ENCODE measurements at places on chromosomes 7 and 10.

GRCh38 chr7:16590424-16590823 lies 55.1 kb downstream of the ANKMY2 start:
- no peak for DNase-seq

GRCh38 chr7:34156336-34156735 lies 251.0 kb downstream of the BMPER start:
- no peak for DNase-seq

DNA sequence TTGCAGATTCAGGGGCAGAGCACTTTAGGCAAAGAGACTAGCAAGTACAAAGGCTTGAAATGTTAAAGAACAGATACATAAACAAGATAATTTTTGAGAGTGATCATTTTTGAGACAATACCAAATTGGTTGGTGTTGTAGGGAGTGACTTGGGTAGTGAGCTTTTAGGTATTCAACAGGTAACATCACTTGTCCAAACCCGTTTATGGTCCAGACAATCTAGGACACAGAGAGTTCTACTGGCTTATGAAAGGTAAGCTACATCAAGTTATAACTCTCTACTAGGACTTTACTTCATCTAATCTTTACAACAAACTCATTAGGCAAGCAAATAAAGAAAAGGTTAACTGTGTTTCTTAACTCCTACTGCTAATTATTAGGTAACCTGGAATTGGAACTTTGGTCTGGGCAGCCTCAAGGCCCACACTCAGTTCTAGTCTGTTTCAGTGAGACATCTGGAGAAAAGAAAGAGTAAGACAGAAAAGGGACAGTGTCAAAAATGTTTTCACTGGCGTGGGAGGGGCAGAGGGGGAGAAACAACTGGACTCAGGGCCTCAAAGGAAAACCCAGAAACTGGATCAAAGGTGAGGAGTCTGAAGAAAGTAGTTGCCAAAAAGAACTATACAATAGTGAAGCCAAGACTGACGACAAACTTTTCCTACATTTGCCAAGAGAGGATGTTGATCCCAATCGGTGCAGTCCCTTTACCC lies 39.2 kb downstream of the GNAT3 start:
- DNase-seq: no peak

GRCh38 chr7:111953611-111954010 lies 252.6 kb downstream of the DOCK4 start:
- DNase-seq: peak; percentile 24

DNA sequence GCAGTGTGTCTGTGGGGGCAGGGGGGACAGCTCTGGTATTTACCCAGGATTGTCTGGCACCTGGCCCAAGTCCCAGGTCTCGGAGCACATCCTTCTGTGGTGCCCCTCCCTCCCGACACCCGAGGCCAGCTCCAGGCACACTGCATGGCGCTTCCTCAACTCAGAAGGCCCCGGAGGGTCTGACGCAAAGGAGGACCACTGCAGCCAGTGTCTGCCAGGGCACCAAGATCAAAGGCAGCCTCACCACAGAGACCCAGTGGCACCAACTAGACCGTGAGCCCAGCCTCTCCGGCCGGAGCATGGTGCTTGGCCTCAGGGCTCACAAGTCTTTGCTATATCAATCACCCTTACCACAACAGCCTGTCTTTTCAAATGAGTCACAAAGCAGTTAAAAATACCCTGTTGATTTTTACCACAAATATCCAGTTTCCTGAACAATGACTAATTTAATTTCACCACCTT lies 99.3 kb upstream of the DDC start:
- no peak for DNase-seq

- DNase-seq: peak; percentile 97
These were observed at the start of the genes BUD23 and DNAJC30 for GRCh38 chr7:73683056-73683787. Gene BUD23, plus strand, starts transcription at chr7:73683597. Its CDS starts 29 bp downstream, at chr7:73683626. Gene DNAJC30, minus strand, starts transcription at chr7:73683453. Its CDS starts 30 bp downstream, at chr7:73683423.

GRCh38 chr7:78594156-78594555 lies 795.6 kb downstream of the PHTF2 start:
- DNase-seq: no peak

DNA sequence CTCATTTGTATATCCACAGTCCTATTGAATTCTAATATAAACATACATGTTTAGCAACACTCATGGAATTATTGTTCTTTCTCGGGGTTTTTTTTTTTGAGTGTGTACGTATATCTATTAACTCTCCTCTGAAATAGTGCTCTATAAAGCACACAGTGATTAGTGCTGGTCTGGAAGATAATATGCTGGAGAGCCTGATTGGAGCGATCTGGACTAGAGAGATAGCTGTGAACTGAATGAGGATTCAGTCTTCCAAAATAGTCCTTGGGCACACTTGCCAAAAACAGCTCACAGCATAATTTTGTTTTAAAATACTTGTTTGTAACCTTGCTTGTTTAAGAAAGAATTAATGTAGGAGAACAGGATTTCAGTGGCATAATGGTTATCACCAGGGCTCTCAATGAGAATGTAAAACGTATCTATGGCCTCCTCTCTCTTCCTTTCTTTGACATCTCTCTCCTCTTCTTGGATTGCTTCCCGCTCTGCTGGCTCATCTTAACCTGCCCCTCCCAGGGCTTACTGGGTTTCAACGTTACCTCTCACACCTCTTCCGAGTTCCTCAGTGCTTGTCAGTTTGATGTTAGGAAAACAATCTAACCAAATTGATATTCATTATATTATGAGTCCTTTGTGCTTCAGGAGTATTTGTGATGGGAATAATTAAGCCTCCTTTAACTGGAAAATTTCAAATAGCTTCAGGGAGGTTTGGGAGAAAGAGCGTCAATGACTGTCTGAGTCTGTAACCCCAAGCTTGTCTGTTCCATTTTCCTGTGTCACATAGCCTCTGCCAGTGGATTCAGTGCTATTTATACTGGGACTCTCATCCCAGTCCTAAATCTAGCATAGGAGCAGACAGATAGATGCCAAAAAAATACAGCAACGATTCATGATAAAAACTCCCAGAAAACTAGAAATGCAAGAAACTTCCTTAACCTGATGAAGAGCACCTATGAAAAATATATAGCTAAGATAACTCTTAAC lies 16.2 kb upstream of the AGK start:
- DNase-seq: no peak

GRCh38 chr10:100158044-100158805 lies 27.6 kb downstream of the ERLIN1 start:
- no peak for DNase-seq

GRCh38 chr10:126846959-126847358 lies 58.3 kb upstream of the DOCK1 start:
- DNase-seq: peak; percentile 1

DNA sequence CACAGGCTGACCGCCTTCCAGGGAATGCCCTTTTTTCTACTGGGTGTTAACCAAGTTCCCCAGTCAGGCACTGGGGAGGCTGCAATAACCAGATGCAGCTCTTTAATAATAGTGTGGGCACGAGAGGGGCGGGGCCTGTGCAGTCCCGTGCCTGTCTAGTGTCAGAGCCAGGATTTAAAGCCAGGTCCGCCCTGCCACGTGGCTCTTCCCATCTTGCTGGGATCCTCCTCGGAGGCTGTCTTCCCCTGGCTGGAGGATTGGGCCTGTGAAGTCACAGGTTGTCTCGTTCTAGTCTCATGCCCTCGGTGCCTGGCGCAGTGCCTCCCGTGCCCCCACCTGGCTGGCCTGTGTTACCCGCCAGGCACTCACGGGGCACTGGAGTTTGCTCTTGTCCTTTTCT lies 25.2 kb downstream of the TMEM120A start:
- no peak for DNase-seq

GRCh38 chr10:65949526-65949925 lies 976.3 kb upstream of the LRRTM3 start:
- no peak for DNase-seq

DNA sequence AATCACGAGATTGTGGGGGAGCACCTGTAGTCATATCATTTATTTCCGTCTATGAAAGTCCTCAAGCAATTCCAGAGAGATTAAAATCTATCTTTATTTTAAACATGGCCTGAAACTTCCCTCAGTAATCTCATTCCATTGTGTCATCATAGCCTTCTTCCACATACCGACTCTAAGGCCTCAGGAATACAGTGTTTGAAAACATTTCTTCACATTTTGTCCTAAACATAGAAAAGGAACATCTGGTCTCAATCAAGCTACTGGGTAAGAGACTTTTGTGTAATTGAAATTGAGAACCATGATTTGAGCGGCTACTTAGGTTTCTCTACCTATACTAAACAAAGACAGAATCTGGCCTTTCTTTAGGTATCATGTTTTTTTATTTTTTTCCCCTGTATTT lies 78.0 kb upstream of the ELMO1 start:
- no peak for DNase-seq

DNA sequence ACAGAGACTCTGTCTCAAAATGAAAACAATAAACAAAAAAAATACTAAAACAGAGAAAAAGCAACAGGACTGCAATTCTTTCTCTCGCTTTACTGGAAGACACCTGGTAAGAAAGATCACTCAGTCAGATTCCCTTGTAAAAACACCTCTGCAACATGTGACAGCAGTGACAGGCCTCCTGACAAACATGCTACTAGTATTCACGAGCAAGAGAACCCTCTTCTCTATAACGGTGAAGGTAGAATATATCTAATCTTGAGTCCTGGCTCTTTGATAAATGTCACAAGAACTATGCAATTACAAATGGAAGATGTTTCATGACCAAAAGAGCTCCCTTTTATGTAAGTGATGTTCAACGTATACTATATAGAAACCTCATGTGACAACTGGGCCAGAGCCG lies 986.7 kb upstream of the LRRN3 start:
- DNase-seq: no peak

- DNase-seq: no peak
These were observed 25.5 kb upstream of the SLC29A3 start for GRCh38 chr10:71293446-71294084.

GRCh38 chr10:103751667-103752290 lies 103.6 kb downstream of the SH3PXD2A start:
- DNase-seq: no peak

DNA sequence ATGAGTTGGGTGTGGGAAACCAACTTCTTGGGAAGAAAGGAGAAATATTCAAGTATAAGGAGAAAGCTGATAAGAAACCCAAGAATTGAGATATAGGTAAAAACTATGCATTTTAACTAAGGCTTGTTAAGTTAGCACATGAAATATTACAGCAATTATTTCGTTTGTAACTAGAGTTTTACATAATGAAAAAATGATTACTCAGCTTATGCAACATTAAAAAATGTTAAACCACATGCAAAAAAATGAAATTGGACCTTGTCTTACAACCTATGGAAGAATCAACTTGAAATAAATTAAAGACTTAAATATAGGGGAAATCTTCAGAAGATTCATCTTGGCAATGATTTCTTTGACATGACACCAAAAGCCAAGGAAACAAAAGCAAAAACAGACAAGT lies 183.2 kb downstream of the CDCA7L start:
- no peak for DNase-seq

- no peak for DNase-seq
These were observed 83.1 kb downstream of the HIBADH start for GRCh38 chr7:27579565-27579964.

DNA sequence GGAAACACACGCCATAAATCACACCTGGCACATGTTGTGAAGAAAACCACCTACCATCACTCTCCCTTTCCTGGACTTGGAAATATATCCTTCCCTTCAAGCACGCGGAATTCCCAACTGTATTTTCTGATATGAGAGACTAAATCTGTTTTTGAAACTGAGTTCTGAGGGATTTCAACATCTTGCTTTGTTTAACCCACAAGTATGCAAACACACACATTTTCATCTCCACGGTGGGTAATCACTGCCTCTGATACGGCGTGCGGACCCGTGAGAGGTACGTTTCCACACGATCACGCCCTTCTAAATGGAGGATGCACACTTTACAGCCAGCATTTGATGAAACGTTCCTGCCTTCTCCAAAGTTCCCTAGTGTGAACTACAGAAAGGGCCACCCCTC lies 83.4 kb downstream of the ZRANB1 start:
- DNase-seq: peak; percentile 22

GRCh38 chr10:35372329-35372728 lies 36.0 kb downstream of the CCNY start:
- no peak for DNase-seq

GRCh38 chr7:101677797-101678479 lies 48.8 kb upstream of the MYL10 start:
- DNase-seq: no peak

GRCh38 chr7:40810274-40810673 lies 675.5 kb downstream of the SUGCT start:
- peak; percentile 89 for DNase-seq

- no peak for DNase-seq
These were observed 17.9 kb downstream of the ZNF488 start for GRCh38 chr10:47366181-47366631.

- peak; percentile 94 for DNase-seq
These were observed 65.3 kb downstream of the OR13A1 start for GRCh38 chr10:45249978-45250693.

GRCh38 chr10:97336942-97337831 lies 2.7 kb upstream of the FRAT2 start:
- no peak for DNase-seq

GRCh38 chr10:71263376-71263775 lies 51.0 kb downstream of the UNC5B start:
- no peak for DNase-seq

- DNase-seq: no peak
These were observed 36.9 kb downstream of the ELFN1 start for GRCh38 chr7:1706721-1707613.

- no peak for DNase-seq
These were observed 22.0 kb upstream of the ELFN1 start for GRCh38 chr7:1647961-1648672.

GRCh38 chr10:490891-491571 lies 198.4 kb downstream of the DIP2C start:
- DNase-seq: no peak

GRCh38 chr10:74067373-74068352 lies 69.7 kb downstream of the VCL start:
- no peak for DNase-seq

GRCh38 chr7:98701372-98701771 lies 84.3 kb downstream of the NPTX2 start:
- no peak for DNase-seq

- no peak for DNase-seq
These were observed 795.3 kb upstream of the CELF2 start for GRCh38 chr10:10222304-10222841.

DNA sequence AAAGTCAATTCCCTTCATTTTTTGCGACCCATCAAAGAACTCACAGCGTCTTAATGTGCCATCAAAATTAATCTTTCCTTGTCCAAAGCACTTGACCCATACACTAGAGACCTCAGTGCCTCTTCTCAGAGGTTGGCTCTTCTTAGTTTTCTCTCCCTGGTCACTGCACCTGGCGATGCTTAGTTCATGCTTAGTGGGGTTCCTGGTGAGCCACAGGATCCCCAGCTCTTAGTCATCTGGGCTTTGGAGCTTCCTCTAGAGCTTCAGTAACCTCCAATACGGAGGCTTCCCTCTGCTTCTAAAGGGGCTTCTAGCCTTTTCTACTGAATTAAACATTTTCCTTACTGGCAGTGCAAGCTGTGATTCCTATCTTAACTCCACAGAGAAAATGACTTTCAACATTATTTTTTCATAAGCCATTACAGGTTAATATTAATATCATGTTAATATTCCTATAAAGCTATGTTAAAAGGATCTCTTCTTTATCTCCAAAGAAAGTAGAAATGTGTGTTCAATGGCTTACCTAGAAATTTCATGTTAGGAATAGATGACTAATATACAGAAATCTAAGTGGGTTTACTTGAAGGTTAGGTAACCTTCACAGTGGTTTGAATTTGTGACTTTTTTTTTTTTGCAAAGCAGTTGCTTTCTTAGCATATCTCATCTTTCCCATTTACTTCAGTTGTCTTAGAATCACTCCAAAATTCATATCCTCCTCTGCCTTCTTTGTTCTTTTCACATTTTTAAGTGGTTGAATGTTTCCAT lies 295.2 kb downstream of the CAMK1D start:
- DNase-seq: no peak

All from NAMALWA (cell line).